GM10248 (cell line): ENCODE measurements at places on chromosomes 16 and 17.

GRCh38 chr16:7946142-7946541 is 613.5 kb downstream of the RBFOX1 start:
- DNase-seq: no peak

DNA sequence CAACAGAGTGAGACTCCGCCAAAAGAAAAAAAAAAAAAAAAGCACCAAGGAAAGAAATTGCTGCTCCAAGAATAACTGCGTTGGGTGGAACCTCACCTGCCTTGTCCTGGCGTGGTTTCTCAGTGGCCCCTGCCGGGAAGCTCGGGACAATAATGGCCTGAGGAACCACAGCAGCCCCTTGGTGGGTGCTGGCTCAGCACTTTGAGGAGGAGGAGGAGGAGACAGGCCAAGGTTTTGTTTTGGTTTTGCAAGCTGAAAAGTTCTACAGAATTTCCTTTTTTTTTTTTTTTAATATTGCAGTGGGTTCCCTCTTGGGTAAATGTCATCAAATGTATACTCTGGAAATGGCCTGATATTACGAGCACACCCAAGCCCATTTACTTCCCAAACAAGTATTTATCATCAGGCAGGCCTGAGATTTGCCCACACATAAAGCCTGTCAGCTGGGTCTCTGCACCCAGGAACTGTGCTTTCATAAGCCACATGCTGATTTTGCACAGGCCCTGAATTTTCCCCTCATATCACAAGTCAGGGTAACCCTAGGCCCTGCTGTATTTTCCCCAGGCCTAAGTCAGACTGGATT is 78.3 kb downstream of the SOCS1 start:
- DNase-seq: no peak

- no peak for DNase-seq
These were observed 86.5 kb downstream of the ABCA8 start for GRCh38 chr17:68868708-68869107.

DNA sequence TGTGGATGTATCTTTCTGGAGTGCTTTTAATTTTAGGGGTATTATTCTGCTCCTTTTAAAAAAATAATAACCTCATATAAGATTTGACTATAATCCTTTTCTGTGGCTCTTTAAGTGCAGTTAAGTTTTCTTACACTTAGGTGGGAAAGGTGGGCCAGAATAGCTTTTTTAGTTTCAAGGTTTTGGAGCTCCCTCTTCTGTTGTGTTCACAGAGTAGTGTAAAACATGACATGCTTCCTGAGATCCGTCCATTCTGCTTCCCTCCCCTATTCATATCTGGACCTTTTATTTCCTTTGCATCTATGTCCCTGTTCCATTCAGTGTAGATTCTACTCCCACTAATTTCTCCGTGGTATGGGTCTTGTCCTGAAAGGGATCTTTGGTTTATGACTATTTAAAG is 12.8 kb downstream of the LRRC36 start:
- no peak for DNase-seq

DNA sequence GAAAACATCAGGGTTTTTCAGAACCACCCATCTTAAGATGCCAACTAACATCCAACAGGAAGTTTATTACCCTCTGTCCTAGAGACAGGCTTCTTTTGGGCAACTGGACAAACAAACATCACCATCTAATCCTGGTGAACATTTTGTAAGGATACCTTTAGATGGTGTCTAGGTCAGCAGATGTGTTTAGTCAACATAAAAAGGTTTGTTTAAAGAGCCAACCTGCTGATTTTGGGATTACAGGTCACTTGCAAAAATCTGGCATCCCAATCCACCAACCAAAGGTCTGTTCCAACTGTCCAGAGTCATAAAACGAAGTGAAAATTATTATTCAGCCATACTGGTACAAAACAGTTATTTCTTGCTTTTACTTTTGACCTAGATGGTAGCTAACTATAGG is 145.2 kb upstream of the C17orf78 start:
- DNase-seq: no peak

GRCh38 chr16:49373504-49373903 is at the start of gene C16orf78:
Gene C16orf78, plus strand, starts transcription at chr16:49373804. Its CDS starts 136 bp downstream, at chr16:49373940.
- DNase-seq: no peak

DNA sequence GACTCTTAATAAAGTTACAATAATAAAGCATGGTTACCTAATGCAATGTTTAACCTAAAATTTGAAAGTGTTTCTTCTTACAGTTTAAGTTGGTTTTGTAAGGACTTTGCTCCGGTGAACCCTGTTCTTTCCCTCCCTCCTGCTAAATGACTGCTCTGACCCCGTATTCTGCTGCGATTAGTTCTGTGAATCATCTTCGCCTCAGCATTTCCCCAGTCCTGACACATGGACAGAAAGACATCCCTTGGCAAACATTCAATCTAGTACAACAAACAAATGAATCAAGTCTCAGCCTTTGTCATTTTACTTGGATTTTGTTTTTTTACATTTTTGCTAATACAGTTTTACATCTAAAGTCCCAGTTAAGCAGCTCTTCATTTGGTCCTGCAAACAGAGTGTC is 15.4 kb downstream of the KCNJ2 start:
- no peak for DNase-seq
